ENCODE measurements at places on chromosomes 6 and 20. TPM values are rescaled to one million over a fixed set of nuclear protein-coding genes. Genes with fewer than 3 reads are reported as not detected.

DNA sequence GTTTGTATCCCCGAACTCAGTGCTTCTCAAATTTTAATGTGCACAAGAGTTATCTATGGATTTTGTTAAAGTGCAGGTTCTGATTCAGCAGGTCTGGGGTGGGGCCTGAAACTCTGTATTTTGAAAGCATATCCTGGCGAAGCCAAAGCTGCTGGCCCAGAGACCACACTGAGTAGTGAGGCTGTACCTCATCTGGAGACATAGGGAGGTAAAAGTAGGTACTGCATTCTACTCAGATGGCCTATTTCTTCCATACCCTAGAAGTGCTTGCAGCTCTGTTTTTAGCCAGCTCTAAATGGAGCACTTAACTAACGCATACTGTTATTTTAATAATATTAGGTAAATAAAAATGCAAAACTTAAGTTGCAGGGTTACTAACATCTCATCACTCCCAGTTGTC is 241.6 kb upstream of the PRND start:
- H3K27me3 ChIP-seq, result no peaks in the 10 kb centered on the region
- DNase-seq, result no peak
- no peaks in the 10 kb centered on the region for H3K4me1 ChIP-seq
- H3K36me3 ChIP-seq, result no peaks in the 10 kb centered on the region

DNA sequence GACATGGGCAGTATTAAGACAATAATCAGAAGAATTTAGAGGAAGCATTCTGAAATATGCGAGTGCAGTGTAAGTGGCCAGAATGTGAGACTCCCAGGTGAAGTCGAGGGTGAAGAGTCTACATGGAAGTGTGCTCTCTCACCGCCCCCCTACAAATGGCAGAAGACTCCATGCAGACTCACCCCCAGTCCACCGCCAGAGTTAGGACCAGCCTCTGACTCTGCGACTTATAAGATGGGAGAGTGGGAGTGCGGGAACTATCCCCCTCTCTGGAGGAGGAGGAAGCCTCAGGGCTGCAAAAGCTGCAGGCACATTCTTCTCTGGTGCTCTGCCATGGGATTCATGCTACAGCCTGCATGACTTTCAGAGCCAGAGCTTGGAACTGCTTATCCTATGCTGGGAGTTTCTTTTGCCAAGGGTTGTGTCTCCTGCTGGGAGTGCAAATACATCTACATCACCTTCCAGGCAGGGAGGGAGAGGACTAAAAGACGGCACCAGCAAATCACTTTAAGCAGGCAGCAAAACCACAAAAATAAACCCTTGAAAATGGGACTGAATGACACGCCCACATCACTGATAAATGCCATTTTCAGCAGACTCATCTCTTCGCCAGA is 206.7 kb upstream of the SULF2 start:
- no peaks in the 10 kb centered on the region for H3K36me3 ChIP-seq
- H3K27me3 ChIP-seq, result peaks cover 24% of the 10 kb centered on the region
- no peak for DNase-seq
- no peak overlapping the region for H3K27ac ChIP-seq
- no peak overlapping the region for H3K4me3 ChIP-seq

GRCh38 chr20:10774357-10774943 is 100.7 kb upstream of the JAG1 start:
- H3K4me1 ChIP-seq, result peaks cover 5% of the 10 kb centered on the region
- H3K27ac ChIP-seq, result no peak overlapping the region
- no peak for DNase-seq
- no peaks in the 10 kb centered on the region for H3K27me3 ChIP-seq
- no peak overlapping the region for H3K4me3 ChIP-seq
- no peaks in the 10 kb centered on the region for H3K36me3 ChIP-seq

DNA sequence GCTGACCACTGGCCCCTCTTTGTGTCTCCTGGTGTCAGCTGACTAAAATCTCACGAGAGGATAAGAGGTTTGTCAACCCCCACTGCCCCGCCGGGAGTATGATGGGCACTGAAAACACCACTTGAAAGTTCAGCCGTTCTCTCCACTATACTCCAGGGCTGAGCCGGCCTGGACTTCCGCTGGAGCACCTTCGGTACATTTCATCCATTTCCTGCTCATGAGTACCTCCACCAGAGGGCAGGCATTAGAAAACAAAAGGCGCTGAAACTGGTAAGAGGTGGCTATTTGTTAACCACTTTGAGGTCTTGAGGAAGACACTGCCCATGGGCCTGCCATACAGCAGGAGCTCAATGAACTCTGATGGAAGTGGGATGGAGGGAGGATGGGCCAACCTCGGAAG is 17.9 kb upstream of the ANKRD60 start:
- H3K4me3 ChIP-seq, result no peak overlapping the region
- DNase-seq, result peak; percentile 17
- no peaks in the 10 kb centered on the region for H3K4me1 ChIP-seq

GRCh38 chr6:76073281-76073680 is 819 bp upstream of the IMPG1 start:
- H3K27ac ChIP-seq, result no peak overlapping the region
- no peaks in the 10 kb centered on the region for H3K36me3 ChIP-seq
- DNase-seq, result no peak
- no peaks in the 10 kb centered on the region for H3K4me1 ChIP-seq
- H3K27me3 ChIP-seq, result no peaks in the 10 kb centered on the region
- no peak overlapping the region for H3K4me3 ChIP-seq

GRCh38 chr6:49462071-49462470 is 982 bp downstream of the MMUT start:
- DNase-seq, result peak; percentile 15
- H3K27ac ChIP-seq, result no peak overlapping the region
- H3K4me1 ChIP-seq, result peaks cover 4% of the 10 kb centered on the region
- peak overlapping the region; percentile 98 for H3K4me3 ChIP-seq

DNA sequence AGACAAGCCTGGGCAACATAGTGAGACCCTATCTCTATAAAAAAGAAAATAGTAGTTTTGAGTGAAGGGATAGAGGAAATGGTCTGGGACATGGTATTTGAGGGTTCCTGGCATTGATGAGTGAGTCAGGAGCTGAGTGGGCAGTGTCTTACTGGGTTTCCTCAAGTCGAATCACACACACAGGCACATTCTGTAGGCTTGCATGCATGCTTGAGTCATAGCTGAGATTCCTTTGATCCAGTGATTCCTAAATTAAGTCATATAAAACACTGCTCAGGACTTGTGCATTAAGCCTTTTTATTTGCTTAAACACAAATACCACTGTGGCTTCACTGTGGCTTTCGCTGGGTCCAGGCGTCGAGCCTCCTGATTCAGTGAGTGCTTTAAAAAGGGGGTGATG is 71.8 kb upstream of the TMEM181 start:
- DNase-seq, result peak; percentile 100
- peak overlapping the region; percentile 60 for H3K27ac ChIP-seq
- H3K36me3 ChIP-seq, result no peaks in the 10 kb centered on the region

DNA sequence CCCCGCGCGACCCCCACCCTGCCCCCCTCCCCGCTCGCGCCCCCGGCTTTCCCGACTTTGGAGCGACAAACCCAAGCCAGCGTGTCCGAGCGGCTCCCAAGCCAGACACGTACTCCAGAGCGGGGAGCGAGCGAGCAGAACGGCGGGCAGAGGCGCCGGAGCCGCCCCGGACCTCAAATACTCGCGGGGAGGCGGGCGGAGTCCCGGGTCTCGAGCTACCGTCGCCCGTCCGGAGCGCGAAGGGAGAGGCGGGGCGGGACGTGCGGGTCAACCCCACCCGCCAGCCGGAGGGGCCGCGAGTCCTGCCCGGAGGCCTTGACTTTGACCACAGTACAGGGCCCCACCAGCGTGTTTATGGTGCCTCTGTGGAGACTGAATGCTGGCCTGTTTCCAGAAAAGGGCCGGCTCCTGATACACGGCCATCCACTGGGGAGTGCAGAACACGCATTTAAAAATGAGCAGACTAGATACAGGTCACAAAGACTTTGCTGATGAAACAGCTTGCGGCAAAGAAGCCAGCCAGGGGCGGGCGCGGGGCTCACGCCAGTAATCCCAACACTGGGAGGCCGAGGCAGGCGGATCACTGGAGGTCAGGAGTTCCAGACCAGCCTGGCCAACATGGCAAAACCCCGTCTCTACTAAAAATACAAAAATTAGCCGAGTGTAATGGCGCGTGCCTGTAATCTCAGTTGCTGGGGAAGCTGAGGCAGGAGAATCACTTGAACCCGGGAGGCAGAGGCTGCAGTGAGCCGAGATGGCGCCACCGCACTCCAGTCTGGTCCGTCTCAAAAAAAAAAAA is at the start of gene SERPINB6:
TSS of gene SERPINB6 (minus strand) at position 148 of the 799 bp plus-strand sequence. CDS start 12,235 bp downstream, outside the sequence.
- DNase-seq, result peak; percentile 62
- peak within 1 kb of the TSS; percentile 70 for H3K4me3 ChIP-seq
- H3K4me1 ChIP-seq, result peaks cover 24% of the 10 kb centered on the region

- no peak overlapping the region for H3K4me3 ChIP-seq
- H3K4me1 ChIP-seq, result no peaks in the 10 kb centered on the region
- H3K36me3 ChIP-seq, result peaks cover 46% of the 10 kb centered on the region
- no peak for DNase-seq
Measured at GRCh38 chr6:110897433-110897832, 22.8 kb downstream of the AMD1 start.

GRCh38 chr6:56364827-56365339 is 117.5 kb upstream of the COL21A1 start:
- no peaks in the 10 kb centered on the region for H3K36me3 ChIP-seq
- DNase-seq, result peak; percentile 87
- H3K27me3 ChIP-seq, result no peaks in the 10 kb centered on the region
- H3K4me3 ChIP-seq, result no peak overlapping the region
- H3K4me1 ChIP-seq, result peaks cover 17% of the 10 kb centered on the region
- peak overlapping the region; percentile 9 for H3K27ac ChIP-seq

- H3K4me1 ChIP-seq, result peaks cover 14% of the 10 kb centered on the region
- no peak overlapping the region for H3K27ac ChIP-seq
- DNase-seq, result no peak
- no peaks in the 10 kb centered on the region for H3K36me3 ChIP-seq
- no peak overlapping the region for H3K4me3 ChIP-seq
Measured at GRCh38 chr6:168162366-168162765, 83.4 kb upstream of the FRMD1 start.

- H3K4me3 ChIP-seq, result no peak overlapping the region
- no peak overlapping the region for H3K27ac ChIP-seq
- H3K36me3 ChIP-seq, result no peaks in the 10 kb centered on the region
- no peak for DNase-seq
- H3K27me3 ChIP-seq, result no peaks in the 10 kb centered on the region
Measured at GRCh38 chr6:107448776-107449175, 10.6 kb downstream of the PDSS2 start.

DNA sequence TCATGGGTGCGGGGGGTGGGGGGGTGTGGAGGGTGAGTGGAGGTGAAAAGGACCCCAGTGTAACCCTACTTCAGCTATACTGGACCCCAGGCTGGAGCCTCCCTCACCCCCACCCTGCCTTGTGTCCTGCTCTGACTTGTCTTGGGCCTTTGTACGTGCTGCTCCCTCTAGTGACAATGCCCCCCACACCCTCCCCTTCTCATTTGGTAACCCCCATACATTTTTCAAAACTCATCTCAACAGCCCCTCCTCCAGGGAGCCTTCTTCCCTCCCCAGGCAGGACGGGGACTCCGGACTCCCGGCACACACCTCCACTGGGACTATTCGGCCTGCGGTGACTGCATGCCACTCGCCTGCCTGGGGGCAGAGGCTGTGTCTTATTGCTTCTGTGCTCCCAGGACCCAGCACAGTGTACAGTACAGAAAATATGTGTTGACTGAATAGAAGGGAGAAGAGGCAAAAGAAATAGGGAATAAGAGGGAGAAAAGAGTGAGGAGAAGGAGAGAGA is 108.2 kb downstream of the VEGFA start:
- no peak overlapping the region for H3K27ac ChIP-seq
- no peaks in the 10 kb centered on the region for H3K36me3 ChIP-seq
- peaks cover 6% of the 10 kb centered on the region for H3K27me3 ChIP-seq
- no peak overlapping the region for H3K4me3 ChIP-seq

DNA sequence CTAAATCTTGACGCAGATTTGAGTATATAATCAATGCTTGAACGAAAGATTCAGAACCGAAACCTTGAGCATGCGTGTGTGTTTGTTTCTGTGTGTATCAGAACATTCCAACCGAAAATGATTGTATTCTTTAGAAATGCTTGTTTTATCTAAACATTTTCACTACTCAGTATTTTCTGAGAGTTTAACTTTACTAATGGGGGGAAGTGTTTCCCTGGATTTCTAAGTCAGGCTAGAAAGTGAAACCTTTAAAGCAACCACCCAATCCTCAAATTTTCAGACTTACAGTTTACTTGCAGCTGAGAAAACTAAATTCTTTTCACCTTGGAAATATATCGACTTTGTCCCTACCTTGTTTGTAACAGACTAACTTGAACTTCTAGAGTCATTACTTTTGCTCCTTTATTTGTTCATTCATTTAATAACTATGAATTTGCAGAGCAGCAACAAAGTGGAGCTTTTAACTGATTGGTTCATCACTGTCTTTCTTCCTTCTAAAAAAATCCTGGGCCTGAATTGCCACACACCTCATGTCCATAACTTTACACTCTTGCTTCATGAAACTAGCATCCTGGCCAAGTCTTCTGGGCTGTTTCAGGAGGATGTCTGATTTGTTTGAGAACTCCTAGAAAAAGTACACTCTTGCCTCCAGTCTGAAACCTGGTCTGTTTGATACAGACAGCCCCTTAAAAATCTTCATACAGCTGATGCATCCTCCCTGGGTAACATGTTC is 77.8 kb upstream of the XRN2 start:
- H3K27ac ChIP-seq, result no peak overlapping the region
- H3K27me3 ChIP-seq, result no peaks in the 10 kb centered on the region
- H3K4me3 ChIP-seq, result no peak overlapping the region

- H3K36me3 ChIP-seq, result no peaks in the 10 kb centered on the region
- no peak for DNase-seq
- no peaks in the 10 kb centered on the region for H3K4me1 ChIP-seq
- peaks cover 2% of the 10 kb centered on the region for H3K27me3 ChIP-seq
Measured at GRCh38 chr20:23654717-23655116, 17.0 kb upstream of the CST3 start.

DNA sequence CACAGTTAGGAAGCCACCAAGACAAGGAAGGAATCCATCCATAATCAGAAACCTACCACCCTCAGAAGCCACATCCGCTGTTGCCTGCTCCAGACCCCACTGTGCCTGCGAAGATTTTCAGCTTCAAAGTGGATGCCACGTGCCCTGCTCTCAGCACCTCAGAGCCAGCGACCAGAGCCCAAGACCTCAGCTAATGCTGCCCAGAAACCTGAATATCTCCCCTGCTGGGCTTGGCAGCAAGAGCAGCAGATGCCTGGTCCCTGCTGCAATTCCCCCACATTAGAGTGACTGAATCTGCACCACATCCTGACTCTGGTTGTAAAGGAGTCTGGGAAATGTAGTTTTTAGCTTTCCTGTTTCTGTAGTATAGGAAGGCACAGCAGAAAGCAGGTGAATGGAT is 10.7 kb upstream of the ULBP3 start:
- H3K27me3 ChIP-seq, result peaks cover 5% of the 10 kb centered on the region

- no peak for DNase-seq
- no peak overlapping the region for H3K27ac ChIP-seq
- H3K36me3 ChIP-seq, result no peaks in the 10 kb centered on the region
- H3K4me3 ChIP-seq, result no peak overlapping the region
- no peaks in the 10 kb centered on the region for H3K27me3 ChIP-seq
- no peaks in the 10 kb centered on the region for H3K4me1 ChIP-seq
Measured at GRCh38 chr6:102942206-102942605, 1548.7 kb downstream of the GRIK2 start.

- H3K36me3 ChIP-seq, result no peaks in the 10 kb centered on the region
- peak overlapping the region; percentile 99 for H3K27ac ChIP-seq
- H3K4me1 ChIP-seq, result peaks cover 28% of the 10 kb centered on the region
- peak; percentile 94 for DNase-seq
Measured at GRCh38 chr6:72553531-72554511, 68.0 kb upstream of the KCNQ5 start.

Gene ADGRB3
- 0.87 TPM for total RNA-seq

Gene VWA7
- total RNA-seq, result 0.54 TPM

Gene MATN4
- 0.19 TPM for total RNA-seq

Gene AKAP12
- total RNA-seq, result 115 TPM

Gene GTF3C6
- 105 TPM for total RNA-seq

Gene TNFRSF6B
- 2.8 TPM for total RNA-seq

Gene SIRPB1
- not detected for total RNA-seq

Gene FKBP1A
- 379 TPM for total RNA-seq

Gene LRP11
- total RNA-seq, result 24.2 TPM

Gene RNF182
- total RNA-seq, result 8.3 TPM

Gene ANGPT4
- 0.12 TPM for total RNA-seq

Gene EMILIN3
- total RNA-seq, result not detected
